H54 (cell line): ENCODE measurements at places on chromosomes 3 and 15.

- DNase-seq, result no peak
These were observed 53.6 kb downstream of the ABHD2 start for GRCh38 chr15:89141885-89142284.

- no peak for DNase-seq
These were observed 202.0 kb downstream of the SHQ1 start for GRCh38 chr3:72646263-72646662.

- no peak for DNase-seq
These were observed 17.9 kb upstream of the SEC13 start for GRCh38 chr3:10338591-10339353.

GRCh38 chr3:69838217-69838616, 99.0 kb downstream of the MITF start:
- DNase-seq, result no peak
